ENCODE measurements at places on chromosomes 2 and 18.
A peak's percentile ranks its signal among the peaks of the same experiment; 100 is the strongest.

DNA sequence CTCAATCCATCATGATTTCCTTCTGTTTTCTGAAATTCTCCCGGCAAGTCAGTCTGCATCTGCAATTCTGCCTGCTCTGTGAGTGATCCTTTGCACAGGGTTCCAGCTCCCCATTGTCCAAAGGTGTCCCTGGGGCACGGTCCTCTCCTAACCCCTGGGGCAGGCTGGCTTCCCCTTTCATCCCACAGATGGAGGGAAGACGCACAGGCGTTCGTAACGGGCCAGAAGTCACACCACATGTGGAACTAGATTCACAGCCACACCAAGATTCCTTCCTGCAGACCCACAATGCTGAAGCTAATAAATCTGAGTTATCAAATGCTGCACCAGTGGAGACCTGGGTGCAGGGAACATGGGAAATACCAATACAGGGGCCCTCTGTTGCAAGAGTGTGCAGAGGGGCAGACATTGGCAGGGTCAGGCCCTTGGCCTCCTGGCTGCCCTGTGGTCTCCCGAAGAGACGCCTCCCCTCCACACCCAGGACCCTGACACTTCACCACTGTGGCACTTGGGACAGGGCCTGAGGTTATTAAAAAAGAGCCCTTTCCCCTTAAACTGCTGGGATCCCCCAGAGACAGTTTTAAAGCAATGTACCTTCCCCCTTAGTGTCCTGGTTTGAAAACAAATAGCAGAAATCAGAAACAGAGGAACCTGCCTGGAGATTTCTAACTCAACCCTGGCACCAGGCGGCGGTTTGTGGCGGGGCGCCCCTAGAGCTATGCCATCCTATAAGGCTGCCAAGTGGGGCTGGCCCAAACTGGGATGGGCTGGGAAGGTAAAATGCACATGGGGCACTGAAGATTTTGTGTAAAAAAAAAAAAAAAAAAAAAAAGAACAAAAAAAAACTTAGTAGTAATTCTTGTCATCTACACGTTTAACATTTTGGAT is 15.4 kb downstream of the ZNF516 start:
- no peak for DNase-seq

- DNase-seq, result no peak
Observed at GRCh38 chr2:171652416-171652785, 34.9 kb upstream of the DYNC1I2 start.

- DNase-seq, result no peak
Observed at GRCh38 chr2:218273908-218274249, 3.6 kb downstream of the PNKD start.

- no peak for DNase-seq
Observed at GRCh38 chr18:55322178-55322735, 265.7 kb downstream of the TCF4 start.

- peak; percentile 30 for DNase-seq
Observed at GRCh38 chr2:1886405-1886992, 142.2 kb upstream of the PXDN start.

GRCh38 chr2:52429740-52430139 is 1337.9 kb upstream of the CHAC2 start:
- no peak for DNase-seq

GRCh38 chr2:46293466-46293865 is 3.7 kb upstream of the EPAS1 start:
- DNase-seq, result no peak

DNA sequence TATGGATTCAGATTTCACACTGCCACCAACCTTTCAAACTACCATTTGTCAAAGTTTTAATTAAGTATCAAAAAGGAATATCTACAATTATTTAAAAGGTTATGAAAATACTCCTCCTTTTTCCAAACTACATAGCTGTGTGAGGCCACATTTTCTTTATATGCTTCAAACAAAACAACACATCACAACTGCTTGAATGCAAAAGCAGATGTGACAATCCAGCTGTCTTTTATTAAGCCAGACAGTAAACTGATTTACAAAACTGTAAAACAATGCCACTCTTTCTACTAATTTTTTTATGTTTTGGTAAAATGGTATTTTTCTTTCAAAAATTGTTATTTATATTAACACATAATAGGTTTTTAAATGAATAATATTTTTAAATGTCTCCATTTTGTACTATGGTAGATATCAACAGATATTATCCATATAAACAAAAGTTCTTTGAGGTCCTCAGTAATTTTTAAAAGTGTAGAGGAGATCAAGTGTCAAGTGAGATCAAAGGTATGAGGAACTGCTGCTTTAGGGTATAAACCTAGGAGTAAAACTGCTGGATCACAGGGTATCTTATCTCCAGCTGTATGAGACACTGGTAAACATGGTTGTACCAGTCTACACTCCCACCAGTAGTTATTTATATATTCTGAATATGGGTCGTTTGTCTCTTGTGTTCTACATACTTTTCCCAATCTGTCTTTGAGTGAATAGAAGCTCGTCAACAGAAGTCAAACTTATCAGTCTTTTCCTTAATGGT is 68.8 kb upstream of the SERTAD2 start:
- DNase-seq, result no peak

GRCh38 chr2:178219247-178219646 is 24.9 kb downstream of the OSBPL6 start:
- DNase-seq, result no peak

DNA sequence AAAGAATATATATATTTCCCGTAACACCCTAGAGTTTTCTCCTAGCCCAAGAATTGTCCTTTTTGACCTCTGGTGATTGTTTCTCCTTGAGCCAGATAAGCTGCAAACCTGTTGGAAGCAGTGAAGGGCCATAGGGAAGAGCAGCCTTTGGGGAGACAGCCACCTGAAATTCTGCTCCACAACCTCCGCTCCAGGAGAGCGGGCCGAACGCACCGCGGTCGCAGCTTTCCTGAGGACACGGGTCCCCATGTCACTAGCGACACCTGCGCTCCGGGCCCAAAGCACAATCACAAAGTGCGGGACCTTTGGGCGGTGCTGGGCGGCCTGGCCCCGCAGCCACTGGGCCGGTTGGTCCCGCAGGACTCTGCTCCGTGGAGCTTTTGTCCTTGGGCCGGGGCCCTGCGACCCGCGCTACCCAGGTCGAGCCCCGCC is 557 bp upstream of the DSG2 start:
- no peak for DNase-seq

- peak; percentile 88 for DNase-seq
Observed at GRCh38 chr2:201116959-201117734, 1.2 kb downstream of the CFLAR start.

DNA sequence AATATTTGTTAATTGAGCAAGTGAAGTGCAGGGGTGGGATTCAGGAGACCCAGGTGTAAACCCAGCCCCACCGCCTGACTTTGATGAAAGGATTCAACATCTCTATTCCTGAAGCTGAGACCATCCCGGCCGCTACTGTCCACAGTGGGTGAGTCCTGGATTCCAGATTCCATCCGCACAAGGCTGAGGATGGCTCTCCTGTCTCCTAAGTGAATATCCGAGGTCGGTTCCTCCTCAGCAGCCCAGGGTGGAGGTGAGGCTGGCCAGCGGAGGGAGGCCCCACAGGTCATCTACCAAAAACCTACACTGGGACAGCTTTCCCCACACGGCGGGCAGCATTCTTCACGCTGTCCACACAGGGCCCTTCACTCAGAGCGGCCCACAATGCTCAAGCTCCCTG is 57.6 kb downstream of the ACKR3 start:
- DNase-seq, result no peak

DNA sequence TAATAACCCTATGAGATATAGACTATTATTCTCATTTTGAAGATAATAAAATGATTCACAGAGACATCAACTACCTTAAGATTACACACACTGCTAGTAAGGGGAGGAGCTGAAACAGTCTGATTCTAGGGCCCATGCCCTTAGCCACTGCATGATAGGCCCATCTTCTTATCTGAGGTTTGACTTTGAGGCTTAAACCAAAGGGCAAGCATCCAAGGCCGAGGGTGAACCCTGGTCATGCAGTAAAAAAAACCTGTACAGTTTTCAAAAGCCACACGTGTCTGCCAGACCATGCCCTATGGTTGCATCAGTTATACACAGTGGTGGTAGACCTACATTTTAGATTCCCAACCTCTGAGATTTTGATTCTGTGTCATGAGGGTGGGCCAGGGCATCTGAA is 44.8 kb downstream of the POLE4 start:
- DNase-seq, result no peak

DNA sequence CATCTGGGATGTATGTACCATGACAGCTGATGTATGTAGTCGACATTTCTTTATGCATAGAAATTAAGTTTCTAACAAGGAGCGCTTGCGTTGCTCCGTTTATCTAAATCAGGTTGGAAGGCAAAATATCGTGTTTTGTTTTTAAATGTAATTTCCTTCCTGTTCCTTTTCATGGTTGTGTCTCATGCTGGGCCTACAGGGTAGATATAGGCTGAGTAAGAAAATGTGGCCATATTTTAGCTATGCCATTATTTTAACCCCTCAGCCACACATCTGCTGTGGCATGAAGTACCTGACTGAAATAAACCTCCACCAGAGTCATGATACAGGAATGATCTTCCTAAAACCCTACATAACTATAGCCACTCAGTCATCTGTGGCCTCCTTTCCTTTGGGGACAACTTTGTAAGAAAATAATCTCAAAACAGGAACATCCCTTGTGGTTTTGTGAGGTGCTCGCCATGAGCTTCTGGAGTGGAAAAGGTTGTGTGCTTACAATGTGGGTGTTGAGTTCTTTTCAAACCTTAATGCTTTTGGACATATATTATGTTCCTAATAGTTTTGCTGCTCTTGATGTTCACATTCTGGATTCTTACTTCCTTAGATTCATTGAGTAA is 214.3 kb downstream of the FAM210A start:
- DNase-seq, result no peak

- DNase-seq, result no peak
Observed at GRCh38 chr2:2560374-2561015, 229.4 kb upstream of the MYT1L start.

GRCh38 chr18:23231340-23232021 is 96.2 kb downstream of the CABLES1 start:
- DNase-seq, result no peak

- DNase-seq, result no peak
Observed at GRCh38 chr2:206858687-206859329, 80.5 kb upstream of the CPO start.

DNA sequence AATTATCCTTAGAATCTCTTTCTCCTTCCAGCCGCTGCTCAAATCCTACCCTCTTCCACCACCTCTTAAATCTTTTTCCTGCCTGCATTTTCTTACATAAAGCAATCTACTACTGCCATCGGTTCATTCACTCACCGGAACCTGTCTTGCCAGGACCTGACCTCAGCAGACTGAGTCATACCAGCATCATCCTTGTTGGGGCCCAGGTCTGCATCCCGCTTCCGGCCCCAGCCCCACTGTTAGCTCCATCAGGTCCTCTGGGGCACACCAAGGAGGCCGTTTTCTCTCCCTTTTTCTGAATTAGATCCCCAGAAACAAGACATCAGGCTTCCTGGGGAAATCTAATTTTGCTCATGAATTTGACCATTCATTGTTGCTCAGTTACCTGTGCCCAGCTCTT is 42.7 kb upstream of the TGFA start:
- peak; percentile 76 for DNase-seq

DNA sequence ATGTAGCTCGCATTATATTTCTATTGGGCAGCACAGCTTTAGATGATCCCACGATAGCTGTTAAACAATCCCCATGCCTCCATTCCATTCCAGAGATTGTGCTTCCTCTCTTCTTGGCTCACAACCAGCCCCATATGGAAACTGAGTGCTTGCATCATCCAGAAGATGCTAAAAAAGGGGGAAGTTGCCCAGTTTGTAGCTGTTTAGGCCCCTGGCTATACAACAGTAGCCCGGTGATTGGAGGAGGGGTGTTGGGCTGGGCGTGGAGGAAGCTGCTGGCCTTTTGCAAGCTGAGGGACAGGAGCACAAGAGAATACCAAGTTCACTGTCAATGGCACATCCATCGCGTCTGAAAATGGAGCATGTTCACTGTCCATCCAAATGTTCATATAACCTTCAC is 360.2 kb downstream of the ALK start:
- no peak for DNase-seq

DNA sequence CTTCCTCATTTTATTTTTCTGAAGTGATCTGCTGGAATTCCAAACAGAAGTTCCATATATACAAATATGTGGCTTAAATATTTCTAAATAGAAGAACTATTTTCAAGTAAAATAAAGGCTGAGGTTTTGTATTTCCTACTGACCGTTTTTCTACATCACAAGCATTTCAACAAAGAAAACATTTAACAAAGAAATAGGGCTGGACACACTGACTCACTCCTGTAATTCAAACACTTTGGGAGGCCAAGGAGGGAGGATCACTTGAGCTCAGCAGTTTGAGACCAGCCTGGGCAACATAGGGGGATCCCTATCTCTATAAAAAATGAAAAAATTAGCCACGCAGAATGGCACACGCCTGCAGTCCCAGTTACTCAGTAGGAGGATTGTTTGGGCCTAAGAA is 44.6 kb downstream of the TANK start:
- no peak for DNase-seq

- no peak for DNase-seq
Observed at GRCh38 chr18:3151399-3152264, 68.1 kb downstream of the MYOM1 start.

DNA sequence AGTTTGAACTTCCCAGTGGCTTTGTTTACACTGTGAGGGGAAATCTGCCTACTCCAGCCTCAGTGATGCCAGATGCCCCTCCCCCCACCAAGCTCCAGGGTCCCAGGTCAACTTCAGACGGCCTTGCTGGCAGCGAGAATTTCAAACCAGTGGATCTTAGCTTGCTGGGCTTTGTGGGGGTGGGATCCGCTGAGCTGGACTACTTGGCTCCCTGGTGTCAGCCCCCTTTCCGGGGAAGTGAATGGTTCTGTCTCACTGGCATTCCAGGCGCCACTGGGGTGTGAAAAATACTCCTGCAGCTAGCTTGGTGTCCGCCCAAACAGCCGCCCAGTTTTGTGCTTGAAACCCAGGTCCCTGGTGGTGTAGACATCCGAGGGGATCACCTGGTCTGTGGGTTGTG is 70.0 kb upstream of the NEUROD1 start:
- DNase-seq, result no peak

- DNase-seq, result no peak
Observed at GRCh38 chr2:120887741-120888231, 152.1 kb downstream of the GLI2 start.

DNA sequence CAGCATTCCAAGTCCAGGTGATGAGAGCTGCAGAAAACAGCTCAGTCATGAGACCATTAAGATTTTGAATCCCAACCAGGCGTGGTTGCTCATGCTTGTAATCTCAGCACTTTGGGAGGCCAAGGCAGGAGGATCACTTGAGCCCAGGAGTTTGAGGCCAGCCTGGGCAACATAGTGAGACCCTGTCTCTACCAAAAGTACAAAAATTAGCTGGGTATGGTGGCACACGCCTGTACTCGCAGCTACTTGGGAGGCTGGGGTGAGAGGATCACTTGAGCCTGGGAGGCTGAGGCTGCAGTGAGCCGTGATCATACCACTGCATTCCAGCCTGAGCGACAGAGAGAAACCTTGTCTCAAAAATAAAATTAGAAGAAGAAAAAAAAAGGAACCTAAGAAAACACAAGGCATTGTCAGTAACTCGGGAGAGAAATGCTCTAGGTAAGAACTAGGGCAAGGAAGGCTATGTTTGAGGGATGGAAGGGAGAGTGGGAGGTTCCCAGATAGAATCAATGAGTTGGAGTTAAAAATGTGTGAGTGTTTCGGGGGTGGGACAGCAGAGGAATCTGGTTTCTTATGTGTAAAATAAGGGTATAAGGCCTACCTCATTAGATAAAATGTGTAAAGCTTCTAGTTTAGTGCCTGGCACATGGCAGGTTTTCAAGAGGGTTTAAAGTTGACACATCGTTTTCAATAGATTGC is 23.3 kb upstream of the MTA3 start:
- no peak for DNase-seq

GRCh38 chr18:62347089-62347506 is 22.0 kb downstream of the TNFRSF11A start:
- DNase-seq, result no peak

GRCh38 chr18:55243255-55243654 is 284.0 kb upstream of the CCDC68 start:
- DNase-seq, result no peak

Measured in Caki2 (cell line).